ENCODE measurements at places on chromosomes 2 and 18. TPM values are rescaled to one million over a fixed set of nuclear protein-coding genes. Genes with fewer than 3 reads are reported as not detected.
A peak's percentile ranks its signal among the peaks of the same experiment; 100 is the strongest.

Gene GPR148
- total RNA-seq = not detected

Gene SMC6
- total RNA-seq = 19.1 TPM

Gene SOX11
- not detected for total RNA-seq

Gene SPP2
- not detected for total RNA-seq

Gene COLEC11
- not detected for total RNA-seq

Gene RAB3GAP1
- total RNA-seq = 45.1 TPM

Gene MC4R
- total RNA-seq = not detected

Gene SERPINB11
- total RNA-seq = not detected

Gene SLC9A2
- total RNA-seq = not detected

- no peak overlapping the region for H3K27ac ChIP-seq
- H3K4me3 ChIP-seq = no peak overlapping the region
- H3K4me1 ChIP-seq = no peaks in the 10 kb centered on the region
- DNase-seq = no peak
- no peaks in the 10 kb centered on the region for H3K36me3 ChIP-seq
- H3K27me3 ChIP-seq = no peaks in the 10 kb centered on the region
Observed at GRCh38 chr18:59437851-59438569, 78.9 kb upstream of the LMAN1 start.

GRCh38 chr2:68745006-68745405 is 10.4 kb downstream of the ARHGAP25 start:
- peak overlapping the region; percentile 2 for H3K4me3 ChIP-seq
- H3K36me3 ChIP-seq = peaks cover 32% of the 10 kb centered on the region
- H3K27ac ChIP-seq = peak overlapping the region; percentile 50
- no peak for DNase-seq
- no peaks in the 10 kb centered on the region for H3K27me3 ChIP-seq

DNA sequence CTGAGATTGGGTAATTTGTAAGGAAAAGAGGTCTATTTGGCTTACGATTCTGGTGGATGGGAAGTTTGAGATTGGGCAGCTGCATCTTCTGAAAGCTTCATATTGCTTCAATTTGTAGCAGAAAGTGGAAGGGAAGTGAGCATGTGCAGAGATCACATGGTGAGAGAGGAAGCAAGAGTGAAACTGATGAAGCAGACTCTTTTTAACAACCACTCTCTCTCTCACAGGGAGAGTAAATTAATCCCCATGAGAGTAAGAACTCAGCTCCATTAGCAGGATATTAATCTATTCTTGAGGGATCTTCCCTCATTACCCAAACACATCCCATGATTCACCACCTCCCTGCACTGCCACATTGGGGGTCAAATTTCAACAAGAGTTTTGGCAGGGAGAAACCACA is 298.5 kb upstream of the CELF4 start:
- no peak overlapping the region for H3K4me3 ChIP-seq
- DNase-seq = no peak
- no peaks in the 10 kb centered on the region for H3K36me3 ChIP-seq
- H3K27ac ChIP-seq = no peak overlapping the region

DNA sequence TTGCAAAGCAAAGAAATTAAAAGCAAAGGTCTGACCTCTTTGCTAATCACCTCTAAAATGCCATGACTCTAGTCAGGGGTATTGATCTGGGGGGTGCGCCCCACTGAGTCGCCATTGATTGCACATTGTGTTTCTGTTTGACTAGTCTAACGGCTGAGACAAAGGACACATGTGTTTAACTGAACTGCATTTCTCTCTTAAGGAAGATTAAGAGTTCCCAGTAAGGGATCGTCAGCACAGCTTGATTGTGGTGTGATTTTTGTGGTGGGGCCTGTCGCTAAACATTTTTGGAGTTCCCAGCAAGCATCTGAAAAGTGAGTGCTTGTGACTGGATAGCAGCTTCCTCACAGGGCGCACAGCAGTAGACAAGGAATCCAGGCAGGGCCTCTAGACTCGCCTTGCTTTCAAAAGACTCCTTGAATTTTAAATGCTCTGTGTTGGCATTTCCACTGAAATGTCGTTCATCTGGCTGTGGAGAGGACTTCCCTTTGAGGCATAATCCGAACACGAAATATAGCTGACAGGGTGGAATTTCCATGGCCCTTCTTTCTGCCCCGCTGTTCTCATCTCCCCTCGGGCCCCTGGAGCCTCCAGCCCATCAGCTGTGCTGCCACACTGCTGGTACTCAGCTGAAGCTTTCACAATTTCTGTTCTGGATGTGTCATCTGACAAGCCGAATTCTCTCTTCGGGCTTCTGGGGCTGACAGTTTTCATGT is 126.3 kb downstream of the FAM168B start:
- no peaks in the 10 kb centered on the region for H3K36me3 ChIP-seq
- H3K27me3 ChIP-seq = peaks cover 8% of the 10 kb centered on the region
- DNase-seq = no peak
- no peak overlapping the region for H3K27ac ChIP-seq
- H3K4me3 ChIP-seq = no peak overlapping the region

GRCh38 chr2:224849264-224849663 is 133.1 kb upstream of the CCDC195 start:
- H3K36me3 ChIP-seq = peaks cover 85% of the 10 kb centered on the region
- H3K27me3 ChIP-seq = no peaks in the 10 kb centered on the region
- no peak for DNase-seq
- no peak overlapping the region for H3K4me3 ChIP-seq
- no peaks in the 10 kb centered on the region for H3K4me1 ChIP-seq

DNA sequence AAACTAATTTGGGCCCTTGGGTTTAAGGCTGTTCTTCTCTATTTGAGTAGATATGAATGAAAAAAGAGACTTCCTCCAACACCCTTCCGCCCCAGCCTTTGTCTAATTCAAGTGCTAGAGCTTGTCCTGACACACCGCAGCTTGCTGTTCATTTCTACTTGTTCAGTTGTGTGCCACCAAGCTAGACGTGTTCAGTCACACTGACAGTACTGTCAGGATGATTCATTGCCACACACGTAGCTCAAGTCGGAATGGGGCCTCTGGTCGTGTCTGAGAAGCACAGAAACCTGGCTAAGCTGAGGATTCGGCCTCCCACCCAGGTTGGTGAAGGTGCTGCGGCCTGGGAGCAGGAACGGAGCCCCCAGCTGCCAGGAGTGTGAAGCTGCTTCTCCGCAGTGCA is 45.6 kb upstream of the INHBB start:
- no peak overlapping the region for H3K4me3 ChIP-seq
- no peaks in the 10 kb centered on the region for H3K4me1 ChIP-seq
- no peak for DNase-seq
- H3K36me3 ChIP-seq = peaks cover 7% of the 10 kb centered on the region
- no peak overlapping the region for H3K27ac ChIP-seq
- H3K27me3 ChIP-seq = no peaks in the 10 kb centered on the region

GRCh38 chr2:25617948-25618646 is 55.3 kb downstream of the DTNB start:
- no peaks in the 10 kb centered on the region for H3K27me3 ChIP-seq
- no peak for DNase-seq
- no peak overlapping the region for H3K4me3 ChIP-seq
- H3K27ac ChIP-seq = no peak overlapping the region

- no peaks in the 10 kb centered on the region for H3K36me3 ChIP-seq
- no peak for DNase-seq
- no peak overlapping the region for H3K27ac ChIP-seq
Observed at GRCh38 chr2:81324046-81324445, 1019.5 kb upstream of the LRRTM1 start.

Data from CD4-positive, alpha-beta memory T cell (primary cell).